ENCODE measurements at places on chromosomes 6 and 20.
A peak's percentile ranks its signal among the peaks of the same experiment; 100 is the strongest.

GRCh38 chr6:7124114-7124513 is 16.4 kb downstream of the RREB1 start:
- DNase-seq: no peak

- no peak for DNase-seq
These were observed 43.2 kb upstream of the PNRC1 start for GRCh38 chr6:89037141-89037900.

DNA sequence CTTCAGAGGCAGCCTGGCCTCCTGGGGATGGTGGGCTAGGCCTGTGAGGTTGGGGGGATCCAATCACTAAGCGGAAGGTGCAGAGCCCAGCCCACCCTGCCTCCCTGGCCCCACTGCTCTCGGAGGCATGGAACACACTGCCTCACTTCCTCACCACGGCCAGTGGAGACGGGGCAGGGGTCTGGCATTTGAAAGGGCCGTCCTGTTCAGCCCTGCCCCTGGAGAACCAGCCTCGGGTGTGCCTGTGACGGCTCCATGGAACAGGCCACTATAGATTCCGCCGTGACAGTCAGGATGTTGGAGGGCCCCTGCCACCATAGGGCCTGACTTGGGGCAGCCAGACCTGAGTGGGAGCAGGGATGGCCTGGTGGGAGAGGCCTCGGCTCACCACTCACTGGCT is 110.2 kb downstream of the DACT2 start:
- no peak for DNase-seq

- DNase-seq: no peak
These were observed 102.6 kb upstream of the ADGRF4 start for GRCh38 chr6:47595785-47596184.

DNA sequence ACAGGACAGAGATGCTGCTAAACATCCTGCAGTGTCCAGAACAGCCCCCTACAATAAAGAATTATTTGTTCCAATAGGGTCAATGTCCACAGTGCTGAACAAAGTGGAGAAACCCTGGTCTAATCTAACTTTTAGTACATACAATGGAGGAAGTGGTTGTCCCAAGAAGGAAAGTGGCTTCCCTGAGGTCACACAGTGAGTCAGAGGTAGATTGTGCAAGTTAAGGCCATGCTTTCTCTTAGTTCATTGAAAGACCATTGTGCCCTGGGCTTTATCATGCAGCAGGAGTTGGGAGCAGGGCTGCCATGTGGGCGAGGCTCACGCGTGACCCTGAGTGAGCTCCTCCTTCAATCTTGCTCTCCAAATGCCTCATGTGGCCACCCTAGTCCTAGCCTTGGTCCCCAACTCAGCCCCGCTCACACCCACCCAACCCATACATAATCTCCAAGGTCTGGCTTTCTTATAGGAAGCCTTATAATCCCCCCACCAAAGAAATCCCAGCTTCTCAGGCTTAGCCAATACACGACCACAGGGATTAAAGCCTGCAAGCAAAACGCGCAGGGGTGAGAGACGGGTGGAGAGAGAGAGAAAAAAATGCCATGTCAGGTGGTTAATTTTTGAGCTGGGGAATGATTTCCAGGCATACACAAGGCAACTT is 19.9 kb downstream of the SLC13A3 start:
- no peak for DNase-seq

DNA sequence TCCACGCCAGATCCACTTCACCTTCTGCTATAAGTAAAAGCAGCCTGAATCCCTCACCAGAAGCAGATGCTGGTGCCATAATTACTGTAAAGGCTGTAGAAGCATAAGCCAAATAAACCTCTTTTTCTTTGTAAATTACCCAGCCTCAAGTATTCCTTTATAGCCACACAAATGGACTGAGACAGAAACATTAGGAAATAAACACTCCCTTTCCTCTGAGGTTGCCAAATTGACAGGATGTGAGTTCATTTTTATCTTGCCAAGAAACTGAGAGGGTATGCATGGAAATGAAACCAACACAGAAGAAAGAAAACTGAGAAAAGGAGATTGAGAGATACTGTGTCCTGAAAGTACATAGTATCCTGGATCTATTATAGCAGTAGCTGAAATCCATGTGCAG is 481.2 kb downstream of the HAO1 start:
- no peak for DNase-seq

DNA sequence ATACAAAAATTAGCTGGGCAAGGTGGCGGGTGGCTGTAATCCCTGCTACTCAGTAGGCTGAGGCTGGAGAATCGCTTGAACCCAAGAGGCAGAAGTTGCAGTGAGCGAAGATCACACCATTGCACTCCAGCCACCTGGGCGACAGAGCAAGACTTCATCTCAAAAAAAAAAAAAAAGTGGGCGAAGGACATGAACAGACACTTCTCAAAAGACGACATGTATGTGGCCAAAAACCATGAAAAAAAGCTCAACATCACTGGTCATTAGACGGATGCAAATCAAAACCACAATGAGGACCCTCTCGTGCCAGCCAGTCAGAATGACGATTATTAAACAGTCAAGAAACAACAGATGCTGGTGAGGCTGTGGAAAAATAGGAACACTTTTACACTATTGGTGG is 344.9 kb upstream of the JARID2 start:
- no peak for DNase-seq

DNA sequence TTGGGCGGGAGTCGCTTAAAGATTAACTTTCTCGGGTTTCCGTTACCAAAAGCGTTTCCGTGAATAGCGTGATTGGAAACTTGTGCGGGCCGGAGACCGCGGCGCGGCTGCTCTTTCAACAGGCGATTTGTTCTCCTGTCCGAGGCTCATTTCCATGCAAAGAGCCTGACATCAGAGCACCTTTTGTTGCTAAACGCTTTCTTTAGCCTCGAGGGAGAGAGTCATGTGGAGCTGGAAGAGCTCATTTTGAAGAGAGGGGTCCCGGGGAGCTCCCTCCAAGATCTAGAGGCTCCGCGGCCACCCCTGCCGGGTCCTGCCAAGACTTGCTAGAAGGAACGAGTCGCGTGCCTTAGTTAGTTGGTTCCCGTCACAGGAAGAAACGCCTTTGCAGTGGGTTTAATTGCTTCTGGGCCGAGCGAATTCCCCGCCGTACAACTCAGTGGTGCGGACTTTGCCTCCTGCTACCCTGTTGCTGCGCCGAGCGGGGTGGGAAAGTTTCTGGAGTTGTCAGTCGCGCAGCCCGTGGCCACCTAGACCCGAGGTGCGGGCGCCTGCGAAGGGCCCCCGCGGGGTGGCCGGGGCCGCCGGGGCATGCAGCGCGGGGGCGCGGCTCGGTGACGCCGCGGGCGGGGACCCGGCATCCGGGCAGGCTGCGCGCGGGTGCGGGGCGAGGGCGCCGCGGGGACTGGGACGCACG is at the start of gene SASH1:
Gene SASH1 (plus strand): TSS at position 489 of the 697 bp plus-strand sequence. CDS start 230 bp downstream, outside the sequence.
- no peak for DNase-seq

- no peak for DNase-seq
These were observed 18.4 kb downstream of the TIAM2 start for GRCh38 chr6:155013457-155013876.

DNA sequence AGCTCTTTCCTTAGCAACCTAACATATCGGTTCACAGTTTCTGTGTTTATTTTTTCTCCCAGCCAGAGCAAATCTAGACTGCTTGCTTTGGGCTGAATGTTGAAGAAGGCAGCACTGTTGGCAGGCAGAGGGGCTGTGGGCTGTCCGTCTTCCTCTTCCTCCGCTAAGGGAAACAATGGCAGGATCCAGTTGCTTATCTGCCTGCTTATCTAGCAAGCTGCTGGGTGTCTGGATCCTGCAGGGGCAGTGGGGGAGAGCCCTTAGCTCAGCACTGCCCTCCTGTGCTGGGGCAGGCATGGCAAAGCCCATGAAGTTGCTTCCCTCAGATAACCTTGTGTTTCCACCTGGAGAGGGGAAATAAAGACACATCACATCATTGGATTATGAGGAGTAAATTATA is 92.7 kb upstream of the CD93 start:
- DNase-seq: no peak

GRCh38 chr6:42316981-42317380 is 99.3 kb upstream of the MRPS10 start:
- DNase-seq: no peak

GRCh38 chr6:118335325-118335816 is 212.7 kb upstream of the PLN start:
- DNase-seq: no peak

- DNase-seq: no peak
These were observed 57.1 kb upstream of the BTN3A2 start for GRCh38 chr6:26307850-26308249.

DNA sequence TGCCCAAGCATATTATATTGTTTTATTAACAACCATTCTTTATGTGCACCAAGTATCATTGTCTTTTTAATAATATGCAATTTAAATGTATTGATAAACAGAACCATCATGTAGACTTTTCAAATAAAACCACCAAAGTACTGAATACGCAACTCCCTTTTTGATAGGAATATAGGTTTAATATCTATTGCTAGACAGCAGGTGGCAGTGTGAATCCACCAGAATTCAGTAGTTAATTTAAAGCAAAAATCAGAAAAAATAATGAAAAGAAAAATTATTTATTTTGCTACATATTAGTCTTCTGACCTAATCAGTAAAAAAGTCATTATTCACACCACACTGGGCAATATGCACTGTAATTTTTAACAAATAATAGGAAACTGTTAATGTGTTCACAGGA is 143.7 kb downstream of the KLHL32 start:
- DNase-seq: no peak

GRCh38 chr20:20427227-20427864 is 59.4 kb downstream of the INSM1 start:
- no peak for DNase-seq

- DNase-seq: no peak
These were observed 662.4 kb downstream of the UTRN start for GRCh38 chr6:144947398-144947976.

- no peak for DNase-seq
These were observed 57.9 kb downstream of the TSHZ2 start for GRCh38 chr20:53030061-53030460.

- no peak for DNase-seq
These were observed 44.1 kb downstream of the NEDD9 start for GRCh38 chr6:11188161-11188915.

DNA sequence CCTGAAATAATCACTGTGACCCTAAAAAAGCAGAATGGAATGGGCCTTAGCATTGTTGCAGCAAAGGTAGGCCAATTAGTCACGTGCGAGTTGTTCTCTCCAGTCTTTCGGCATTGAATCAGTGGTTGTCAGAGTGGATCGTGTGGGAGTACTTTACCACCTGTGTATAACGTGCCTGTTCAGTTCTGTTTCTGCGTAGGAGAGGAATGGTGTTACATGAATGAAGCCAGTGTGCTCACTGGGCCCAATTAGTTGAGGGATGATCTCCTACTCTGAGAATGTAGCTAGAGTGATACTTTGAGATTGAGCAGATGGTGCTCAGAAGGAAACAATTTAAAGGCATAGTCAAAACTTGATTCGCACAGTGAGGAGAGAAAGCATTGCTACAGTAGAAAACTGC is 72.4 kb upstream of the KIF25 start:
- DNase-seq: no peak

DNA sequence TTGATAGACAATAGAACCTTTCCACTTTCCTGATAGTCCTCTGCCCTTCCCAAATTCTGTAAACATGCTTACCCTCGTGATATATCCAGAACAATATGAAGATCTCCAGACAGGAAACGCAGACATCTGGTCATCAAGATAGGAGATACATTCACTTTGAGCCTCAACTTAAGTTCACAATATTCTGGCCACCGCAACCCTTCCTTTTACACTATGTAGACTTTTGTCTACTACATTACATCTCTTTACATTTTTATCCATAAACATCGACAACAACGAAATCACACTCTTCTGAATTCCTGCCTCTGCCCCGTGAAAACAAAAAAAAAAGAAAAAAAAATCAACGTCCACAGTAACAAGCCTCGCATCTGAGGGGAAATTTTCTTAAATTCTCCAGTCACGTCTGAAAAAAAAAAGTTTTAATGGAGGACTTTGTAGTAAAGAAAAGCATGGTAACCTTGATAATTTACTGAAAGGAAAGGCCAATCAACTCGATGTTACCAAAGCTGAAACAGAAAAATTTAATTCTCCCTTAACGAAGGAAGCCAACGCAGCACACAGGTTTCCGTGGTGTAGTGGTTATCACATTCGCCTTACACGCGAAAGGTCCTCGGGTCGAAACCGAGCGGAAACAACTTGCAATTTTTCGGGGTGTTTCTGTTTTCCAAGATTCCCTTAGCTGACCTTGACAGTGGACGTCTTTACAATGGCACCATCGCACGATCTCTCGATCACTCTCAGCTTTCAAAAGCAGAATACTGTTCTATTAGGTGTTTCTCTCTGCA is 21.8 kb downstream of the POM121L2 start:
- DNase-seq: no peak

GRCh38 chr20:21099751-21100577 is 6.2 kb downstream of the LINC00237 start:
- peak; percentile 25 for DNase-seq

DNA sequence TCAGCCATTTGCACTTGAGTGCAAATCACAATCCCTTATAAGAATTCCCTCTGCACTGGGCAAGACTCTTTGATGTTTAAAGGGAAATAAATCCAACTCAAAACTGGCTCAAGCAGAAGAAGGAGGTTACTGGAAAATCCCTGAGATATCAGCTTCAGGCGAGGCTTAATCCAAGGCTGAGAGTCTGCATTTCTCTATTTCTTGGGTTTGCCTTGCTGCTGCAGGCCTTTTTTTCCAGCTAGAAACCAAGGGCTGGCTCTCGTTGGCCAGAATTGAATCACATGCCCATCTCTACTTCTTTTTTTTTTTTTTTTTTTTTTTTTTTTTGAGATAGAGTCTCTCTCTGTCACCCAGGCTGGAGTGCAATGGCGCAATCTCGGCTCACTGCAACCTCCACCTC is 11.7 kb downstream of the HCK start:
- no peak for DNase-seq

DNA sequence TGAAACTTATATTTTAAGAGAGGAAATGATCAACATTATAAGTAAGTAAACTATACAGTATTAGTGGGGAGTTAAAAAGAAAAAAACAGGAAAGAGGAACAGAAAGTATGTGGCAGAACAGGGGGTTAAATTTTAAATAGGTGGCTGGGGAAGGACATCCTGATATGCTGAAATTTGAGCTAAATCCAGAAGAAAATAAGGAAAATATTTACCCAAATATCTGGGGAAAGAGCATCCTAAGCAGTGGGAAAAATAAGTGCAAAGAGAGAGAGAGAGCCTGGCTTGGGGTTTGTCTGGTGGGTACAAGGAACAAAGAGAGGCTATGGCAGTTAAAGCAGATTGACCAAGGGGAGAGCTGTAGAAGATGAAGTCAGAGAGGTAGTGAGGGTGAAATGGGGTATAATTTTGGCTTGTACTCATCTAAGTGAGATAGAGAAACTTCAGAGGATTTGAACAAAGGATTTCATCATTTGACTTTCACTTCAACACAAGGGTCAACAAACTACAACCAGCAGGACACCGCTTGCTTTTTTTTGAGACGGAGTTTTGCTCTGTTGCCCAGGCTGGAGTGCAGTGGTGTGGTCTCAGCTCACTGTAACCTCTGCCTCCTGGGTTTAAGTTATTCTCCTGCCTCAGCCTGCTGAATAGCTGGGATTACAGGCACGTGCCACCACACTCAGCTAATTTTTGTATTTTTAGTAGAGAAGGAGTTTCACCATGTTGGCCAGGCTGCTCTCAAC is 328.4 kb upstream of the CNR1 start:
- DNase-seq: no peak

- no peak for DNase-seq
These were observed 45.9 kb upstream of the ZNFX1 start for GRCh38 chr20:49323622-49324238.
